ENCODE measurements at places on chromosomes 11 and 22.

DNA sequence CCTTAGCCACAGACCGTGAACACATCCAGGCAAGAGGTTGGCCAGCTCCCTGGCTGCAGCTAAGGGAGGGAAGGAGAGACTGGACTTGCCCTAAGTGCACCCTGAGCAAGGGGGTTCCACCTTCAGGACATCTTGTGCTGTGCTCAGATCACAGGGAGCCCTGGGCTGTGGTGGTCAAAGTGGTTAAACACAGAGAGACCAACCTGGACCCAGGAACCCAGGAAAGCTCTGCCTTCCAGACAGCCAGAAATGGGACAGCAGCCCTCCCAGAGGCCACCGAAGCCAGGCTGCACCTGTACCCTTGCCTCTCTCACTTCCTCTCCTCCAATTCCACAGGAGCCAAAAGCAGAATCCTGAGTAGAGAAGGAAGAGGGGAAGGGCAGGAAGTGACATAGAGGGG, 105.2 kb upstream of the TMEM45B start:
- no peak for DNase-seq

DNA sequence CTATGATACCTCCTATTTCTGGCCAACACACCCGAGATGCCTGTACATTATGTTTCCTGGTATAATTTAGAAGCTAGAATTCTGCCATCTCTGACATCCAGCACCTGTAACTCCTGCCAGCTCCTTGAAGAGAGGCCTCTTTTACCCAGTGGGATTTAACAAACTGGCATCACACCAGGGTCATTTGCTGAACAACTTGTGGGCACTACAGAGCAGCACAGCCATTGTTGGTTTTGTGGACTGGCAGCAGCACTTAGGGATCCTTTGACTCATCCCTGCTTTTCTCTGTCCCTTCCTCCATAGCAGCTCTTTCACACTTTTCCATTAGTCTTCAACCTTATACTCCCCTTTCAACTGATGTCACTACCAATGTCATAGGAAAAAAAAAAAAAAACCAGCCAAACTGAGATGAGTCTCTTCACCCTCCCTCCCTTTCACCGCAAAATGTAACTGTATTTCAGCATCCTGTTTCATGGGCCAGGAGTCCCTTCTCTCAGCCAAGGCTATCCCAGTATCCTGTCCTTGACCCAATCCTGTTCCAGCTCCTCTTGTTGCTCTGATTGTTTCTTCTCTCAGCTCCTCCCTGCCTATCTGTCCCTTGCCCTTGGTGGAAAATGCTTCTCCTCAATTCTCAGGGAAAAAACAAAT, 68.7 kb downstream of the PPFIBP2 start:
- DNase-seq, result no peak

DNA sequence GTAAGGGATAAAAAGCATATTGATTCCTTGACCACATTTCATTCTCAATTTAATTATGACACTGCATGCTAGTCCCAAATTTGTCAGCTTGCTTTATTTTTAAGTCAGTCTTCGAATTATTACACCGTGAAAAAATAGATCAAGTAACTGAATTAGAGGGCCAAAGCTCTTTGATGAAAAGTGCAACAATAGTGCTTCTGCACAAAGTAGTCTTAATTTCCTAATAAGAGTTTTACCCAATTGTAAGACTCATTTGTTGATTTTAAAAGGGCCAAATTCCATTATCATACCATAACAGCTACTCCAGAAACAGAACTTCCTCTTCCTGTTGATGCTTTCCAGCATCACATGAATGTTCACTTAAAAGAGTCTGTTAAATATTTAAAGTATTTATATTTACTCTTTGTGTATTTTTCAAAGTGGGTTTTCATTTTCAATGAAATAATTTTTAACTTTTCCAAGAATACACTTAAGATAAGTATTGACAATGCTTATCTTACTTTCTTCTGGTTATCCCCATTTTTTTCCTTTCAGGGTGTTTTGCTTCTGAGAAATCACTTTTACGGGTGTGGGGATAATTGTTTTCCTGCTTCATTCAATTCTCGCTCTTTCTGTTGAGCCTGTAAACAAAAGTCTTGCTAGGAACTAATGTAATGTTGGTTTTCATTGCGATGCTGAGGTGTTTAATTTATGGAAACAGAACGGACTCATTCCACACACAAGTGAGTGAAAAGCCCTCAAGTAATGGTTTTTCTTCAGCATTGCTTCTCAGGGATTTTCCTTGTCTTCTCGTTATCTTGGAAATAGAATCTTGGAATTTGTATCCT, 2.1 kb downstream of the ARHGEF12 start:
- DNase-seq, result no peak

- no peak for DNase-seq
Measured at GRCh38 chr11:72950685-72951084, 136.5 kb downstream of the ATG16L2 start.

GRCh38 chr22:49677495-49677889, 150.2 kb downstream of the BRD1 start:
- DNase-seq, result no peak

- peak; percentile 44 for DNase-seq
Measured at GRCh38 chr22:35622191-35622913, 5.2 kb upstream of the MB start.

DNA sequence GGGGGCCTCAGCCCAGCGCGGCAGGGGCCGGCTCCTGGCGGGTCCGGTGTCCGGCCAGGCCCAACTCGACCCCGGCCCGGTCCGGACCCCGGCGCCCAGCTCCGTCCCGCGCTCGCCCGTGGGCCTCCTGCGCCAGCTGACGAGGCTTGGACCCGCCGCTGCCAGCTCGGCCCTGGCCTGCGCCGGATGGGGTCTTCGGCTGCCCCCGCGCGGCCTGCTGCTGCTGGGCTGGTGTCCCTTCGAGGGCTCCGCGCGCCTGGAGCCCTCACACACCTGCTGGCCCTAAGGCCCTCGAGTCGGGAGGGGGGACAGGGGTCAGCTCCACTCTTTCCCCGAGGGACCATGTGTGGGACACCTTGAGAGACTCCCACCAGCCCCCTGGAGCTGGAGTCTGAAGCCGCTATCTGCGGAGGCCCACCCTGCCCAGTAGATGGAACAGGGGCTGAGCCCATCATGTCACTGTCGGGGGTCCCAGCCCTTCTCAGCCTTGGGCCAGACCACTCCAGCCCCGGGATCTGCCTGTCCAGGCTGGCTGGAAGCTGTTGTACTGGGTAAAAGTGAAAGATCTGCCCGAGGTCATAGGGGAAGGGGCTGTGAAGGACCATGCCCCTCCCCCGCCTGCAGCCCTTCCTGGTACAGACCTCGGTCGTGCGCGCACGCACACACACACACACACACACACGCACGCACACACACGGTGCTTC, 768 bp upstream of the CDKN1C start:
- DNase-seq, result peak; percentile 86

GRCh38 chr22:50694099-50694605, 21.5 kb downstream of the SHANK3 start:
- DNase-seq, result no peak

- no peak for DNase-seq
Measured at GRCh38 chr11:82559609-82560008, 174.1 kb downstream of the FAM181B start.

- no peak for DNase-seq
Measured at GRCh38 chr11:45087900-45088160, 58.6 kb upstream of the PRDM11 start.

- DNase-seq, result peak; percentile 11
Measured at GRCh38 chr11:93783362-93783761, 720 bp upstream of the MED17 start.

- DNase-seq, result peak; percentile 31
Measured at GRCh38 chr11:68315171-68315920, 3.0 kb downstream of the LRP5 start.

DNA sequence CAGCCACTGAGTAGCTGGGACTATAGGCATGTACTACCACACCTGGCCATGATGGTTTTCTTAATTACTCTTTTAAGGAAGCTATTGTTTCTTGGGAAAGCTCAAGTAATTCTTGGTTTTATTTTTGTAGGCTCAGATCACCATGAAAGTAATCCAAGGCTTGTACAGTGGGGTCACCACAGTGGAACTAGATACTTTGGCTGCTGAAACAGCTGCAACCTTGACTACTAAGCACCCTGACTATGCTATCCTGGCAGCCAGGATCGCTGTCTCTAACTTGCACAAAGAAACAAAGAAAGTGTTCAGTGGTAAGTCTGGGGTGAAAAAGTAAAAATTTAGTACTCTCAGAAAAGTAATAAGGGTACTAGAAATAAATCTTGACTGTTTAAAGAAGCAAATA, 11.3 kb downstream of the RRM1 start:
- no peak for DNase-seq

DNA sequence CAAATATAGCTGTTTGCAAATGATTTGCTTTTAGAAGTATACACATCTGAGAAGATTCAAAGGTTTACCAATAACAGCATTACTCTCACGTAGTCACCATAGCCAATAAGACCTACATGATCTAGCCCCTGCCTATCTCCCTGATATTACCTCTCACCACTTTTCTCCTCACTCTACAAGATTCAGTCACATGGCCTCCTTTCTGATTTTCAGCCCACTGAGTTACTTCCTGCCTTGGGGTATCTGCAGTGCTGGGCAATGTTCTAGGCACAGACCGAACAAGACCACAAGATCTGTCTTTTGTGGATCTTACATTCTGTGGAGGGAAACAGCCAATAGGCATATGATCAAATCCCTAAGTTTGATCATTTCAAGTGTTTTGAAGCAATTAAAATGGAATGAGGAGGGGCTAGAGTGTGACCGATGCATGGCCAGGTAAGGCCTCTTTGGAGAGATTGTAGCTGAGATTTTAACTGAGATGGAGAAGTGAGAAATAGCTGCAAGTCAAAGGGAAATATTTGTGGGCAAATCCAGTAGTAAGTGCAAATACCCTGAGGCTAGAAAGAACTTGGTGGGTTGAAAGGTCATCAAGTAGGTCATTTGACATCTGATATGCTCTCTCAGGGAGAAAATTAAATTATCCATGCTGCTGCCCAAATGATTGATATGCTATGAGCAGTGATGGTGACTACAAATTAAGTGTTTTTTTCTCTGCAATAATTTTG, 43.1 kb downstream of the ARL14EP start:
- no peak for DNase-seq

- DNase-seq, result no peak
Measured at GRCh38 chr11:13786688-13787087, 118.2 kb downstream of the FAR1 start.

DNA sequence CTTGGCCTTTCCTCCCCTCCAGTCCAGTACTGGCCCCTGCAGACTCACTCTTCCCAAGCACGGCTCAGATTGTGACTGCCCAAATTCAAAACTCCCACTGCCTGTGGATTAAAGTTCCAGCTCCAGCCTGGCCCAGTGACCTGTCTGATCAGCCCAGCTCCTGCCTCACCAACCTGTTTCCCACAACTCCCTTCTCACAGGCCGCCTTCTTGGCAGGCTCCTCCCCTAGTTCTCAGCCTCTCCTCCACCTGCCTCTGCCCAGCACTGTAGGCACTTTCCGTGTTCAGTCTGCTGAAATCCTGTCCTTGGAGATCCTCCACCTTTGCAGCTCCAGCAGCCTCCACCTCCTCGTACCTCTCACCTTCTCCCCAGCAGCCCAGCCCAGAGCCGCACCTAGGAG, 68.6 kb downstream of the MICAL2 start:
- DNase-seq, result no peak

DNA sequence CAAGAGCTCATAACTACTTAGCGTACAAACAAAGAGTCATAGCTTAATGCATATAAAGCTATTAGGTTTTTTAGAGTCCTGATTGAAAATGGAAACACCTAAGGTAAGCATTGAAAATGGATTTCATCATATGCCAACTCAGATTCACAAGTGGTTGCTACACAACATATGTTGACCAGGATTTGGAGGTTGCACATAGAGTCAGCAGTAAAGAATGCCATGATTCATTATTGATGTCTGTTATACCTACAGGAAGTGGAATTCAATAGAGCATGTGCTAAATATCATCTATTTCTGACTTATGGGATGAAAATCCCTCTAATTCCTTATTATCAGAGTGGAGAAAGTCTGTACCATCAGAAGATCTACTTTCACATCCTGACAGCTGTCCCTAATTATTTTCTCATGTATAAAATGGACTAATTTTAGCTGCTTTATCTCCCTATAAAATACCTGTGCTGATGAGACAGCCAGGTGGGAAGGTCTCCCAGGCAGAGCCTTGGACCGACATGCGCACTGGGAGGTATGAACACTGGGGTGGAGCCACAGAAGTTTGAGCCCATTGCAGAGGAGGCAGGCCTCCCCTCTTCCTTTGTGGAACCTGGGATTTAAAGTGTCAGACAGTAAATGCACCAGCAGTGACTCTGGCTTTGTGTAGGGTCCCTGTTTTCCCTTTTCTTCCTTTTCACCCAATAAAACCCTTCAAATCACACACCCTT, 204.2 kb downstream of the AASDHPPT start:
- no peak for DNase-seq

- no peak for DNase-seq
Measured at GRCh38 chr11:72274435-72274834, 30.5 kb upstream of the PHOX2A start.

- peak; percentile 92 for DNase-seq
Measured at GRCh38 chr11:45398325-45398724, 112.2 kb upstream of the SYT13 start.

GRCh38 chr22:31647523-31648320, 14.3 kb downstream of the PISD start:
- no peak for DNase-seq

DNA sequence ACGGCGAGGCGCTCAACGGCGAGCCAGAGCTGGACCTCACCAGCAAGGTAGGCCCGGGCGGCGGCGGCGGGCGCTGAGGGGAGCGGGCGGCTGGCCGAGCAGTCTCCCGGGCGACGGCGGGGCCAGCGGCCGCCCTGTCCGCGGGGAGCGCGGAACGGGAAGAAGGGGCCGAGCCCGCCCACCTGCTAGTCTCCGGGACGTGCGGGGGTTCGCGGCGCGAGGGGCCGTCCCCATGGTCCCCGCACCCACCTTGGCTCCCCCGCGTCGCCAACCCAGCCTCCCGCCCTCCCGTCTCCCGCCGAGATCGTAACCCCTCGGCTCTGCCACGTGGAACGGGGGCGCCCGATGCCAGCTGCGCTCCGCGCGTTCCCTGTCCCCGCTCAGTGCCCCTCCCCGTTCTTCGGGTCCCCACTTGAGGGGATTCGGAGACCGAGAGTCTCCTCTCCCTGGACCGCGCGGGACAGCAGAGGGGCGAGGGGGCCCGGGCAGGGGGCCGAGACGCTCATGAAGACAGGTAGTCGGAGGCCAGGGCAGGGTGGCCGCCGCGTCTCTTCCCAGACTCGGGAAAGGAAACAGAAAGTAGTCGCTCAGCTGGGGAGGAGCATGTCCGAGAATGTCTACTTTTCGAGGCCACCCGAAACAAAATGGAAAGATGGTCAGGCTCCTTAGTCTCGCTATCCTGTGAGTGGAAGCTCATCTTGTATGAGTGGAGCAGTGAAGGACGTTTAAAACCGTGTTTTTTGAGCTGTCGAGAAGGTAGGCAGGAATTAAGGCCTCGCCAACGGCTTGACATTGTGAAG, 557 bp downstream of the GTPBP1 start:
- DNase-seq, result peak; percentile 24

GRCh38 chr11:403021-403760, 9.2 kb downstream of the PKP3 start:
- no peak for DNase-seq

GRCh38 chr22:39908136-39908535, 7.3 kb downstream of the GRAP2 start:
- DNase-seq, result no peak

- DNase-seq, result peak; percentile 41
Measured at GRCh38 chr11:10307022-10307399, 2.1 kb downstream of the ADM start.

All from NCI-H526 (cell line).